Stimulated activated naive CD8-positive, alpha-beta T cell treated with anti-CD3 and anti-CD28 coated beads, Interleukin-15, Interleukin-2, amounts not matched to agents 100 U/mL and 50 U/mL, for 24 hours (primary cell): ENCODE measurements at places on chromosomes 3 and 15.

- DNase-seq: no peak
These were observed 243.3 kb upstream of the IGF1R start for GRCh38 chr15:98405013-98405412.

DNA sequence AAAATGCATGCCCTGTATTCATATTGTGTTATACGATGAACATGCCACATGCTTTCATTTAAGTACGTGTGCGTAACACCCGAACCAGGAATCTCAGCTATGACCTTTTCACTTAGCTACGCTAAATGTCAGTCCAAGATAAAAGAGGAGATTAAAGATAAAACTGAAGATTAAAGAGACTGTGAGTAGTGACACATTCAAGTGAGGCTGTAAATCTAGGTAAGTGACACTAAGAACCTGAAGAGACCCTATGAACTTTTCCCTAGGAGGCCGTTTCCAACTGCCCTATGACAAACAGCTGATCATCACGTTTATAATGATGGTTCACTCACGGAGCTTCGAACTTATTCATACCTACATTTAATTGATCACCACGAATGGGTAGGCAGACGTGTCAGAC lies 32.2 kb downstream of the TFRC start:
- no peak for DNase-seq

DNA sequence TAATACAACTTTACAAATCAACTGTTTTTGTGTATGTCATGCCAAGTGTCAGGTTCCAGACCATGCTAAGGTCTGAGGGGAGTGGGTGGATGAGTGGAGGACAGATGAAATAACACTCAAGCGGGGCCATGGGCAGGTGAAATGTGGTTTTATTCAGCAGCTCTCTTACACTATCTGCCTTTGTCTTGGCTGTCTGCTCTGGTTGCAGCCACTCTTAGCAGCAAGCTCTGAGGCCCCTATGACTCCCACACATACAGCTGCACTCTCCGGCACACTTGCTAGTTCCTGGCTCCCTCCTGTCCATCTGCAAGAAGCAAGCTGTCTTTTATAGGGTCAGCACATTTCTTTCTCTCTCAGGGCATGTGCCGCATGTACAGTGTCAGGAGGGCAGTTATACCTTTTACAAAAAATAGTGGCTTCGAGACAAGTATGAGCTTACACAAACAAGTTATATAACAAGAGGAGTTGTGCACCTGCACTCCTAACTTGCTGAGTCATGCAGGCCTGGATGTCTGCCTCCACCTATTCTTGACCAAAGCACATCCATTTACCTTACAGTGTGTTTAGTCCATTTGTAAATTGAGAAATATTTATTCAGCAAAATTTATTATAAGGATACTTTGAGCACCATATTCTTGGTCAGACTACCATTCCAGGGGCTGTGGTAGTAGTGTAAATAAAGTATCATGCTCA lies 683.7 kb upstream of the CBLB start:
- DNase-seq: no peak

GRCh38 chr15:39459548-39459947 lies 121.3 kb upstream of the THBS1 start:
- DNase-seq: no peak

DNA sequence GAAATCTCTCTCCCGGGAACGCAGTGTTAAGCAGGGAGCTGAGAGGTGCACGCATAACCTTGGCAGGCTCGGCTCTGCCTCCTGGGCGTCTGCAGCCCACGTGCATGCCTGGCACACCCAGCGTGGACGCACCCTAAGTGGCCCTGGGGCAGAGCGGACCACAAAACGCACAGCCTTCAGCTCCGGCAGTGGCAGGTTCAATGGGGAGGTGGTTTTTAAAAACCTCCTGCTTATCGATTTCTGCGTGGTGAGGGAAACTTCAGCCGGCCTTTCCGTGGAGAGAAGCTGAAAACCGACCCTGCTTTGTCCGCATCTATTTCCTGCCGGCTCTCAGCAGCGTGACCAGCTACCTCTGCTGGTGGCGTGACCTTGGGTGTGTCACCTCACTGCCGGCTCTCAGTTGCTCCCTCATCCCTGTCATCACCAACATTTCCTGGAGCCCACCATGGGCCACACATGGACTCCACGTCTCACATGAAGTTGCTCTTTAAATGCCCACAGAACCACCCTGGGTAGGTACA lies 134.8 kb upstream of the MEF2A start:
- DNase-seq: peak; percentile 2

GRCh38 chr15:39267685-39268084 lies 313.2 kb upstream of the THBS1 start:
- DNase-seq: no peak

DNA sequence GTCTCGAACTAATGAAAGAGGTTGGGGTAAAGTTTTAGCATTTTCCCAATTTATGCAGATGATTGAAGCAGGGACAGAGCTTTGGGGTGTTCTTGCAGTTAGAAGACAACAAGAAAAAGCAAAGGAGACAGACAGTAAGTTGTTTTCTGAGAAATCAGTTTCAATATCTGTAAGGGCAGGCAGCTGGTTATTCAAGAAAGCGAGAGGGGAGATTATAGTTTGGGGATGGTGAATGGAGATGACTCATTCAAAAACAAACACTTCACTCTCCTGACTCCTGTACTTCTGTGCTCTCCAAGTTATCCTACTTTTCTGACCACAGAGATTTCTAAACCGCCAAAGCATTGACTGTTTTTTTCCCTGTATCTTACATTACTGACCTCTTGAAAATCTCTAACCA lies 352.0 kb downstream of the GAP43 start:
- DNase-seq: no peak

- no peak for DNase-seq
These were observed 11.1 kb downstream of the HCLS1 start for GRCh38 chr3:121649645-121650044.

GRCh38 chr3:47583320-47584075 lies 4.8 kb upstream of the CSPG5 start:
- DNase-seq: no peak

DNA sequence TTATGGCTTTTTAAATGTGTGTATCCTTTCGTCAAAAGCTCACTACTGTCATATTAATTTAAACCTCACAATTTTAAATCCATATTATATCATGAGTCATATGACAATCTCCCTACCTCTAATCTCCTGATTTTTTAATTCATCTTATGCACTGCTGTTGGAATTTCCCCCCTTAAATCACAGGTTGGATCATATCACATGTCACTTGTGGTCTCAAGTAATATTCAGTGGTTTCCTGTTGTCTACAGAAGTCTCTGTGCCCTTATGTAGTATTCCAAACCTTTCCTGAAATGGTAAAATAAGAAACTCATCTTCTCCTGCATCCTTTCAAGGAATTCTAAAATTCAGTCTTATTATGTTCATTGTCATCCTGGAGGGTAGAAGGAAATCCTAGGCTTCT lies 116.0 kb upstream of the CBLB start:
- no peak for DNase-seq

- no peak for DNase-seq
These were observed 14.7 kb upstream of the DIS3L start for GRCh38 chr15:66278671-66279070.

DNA sequence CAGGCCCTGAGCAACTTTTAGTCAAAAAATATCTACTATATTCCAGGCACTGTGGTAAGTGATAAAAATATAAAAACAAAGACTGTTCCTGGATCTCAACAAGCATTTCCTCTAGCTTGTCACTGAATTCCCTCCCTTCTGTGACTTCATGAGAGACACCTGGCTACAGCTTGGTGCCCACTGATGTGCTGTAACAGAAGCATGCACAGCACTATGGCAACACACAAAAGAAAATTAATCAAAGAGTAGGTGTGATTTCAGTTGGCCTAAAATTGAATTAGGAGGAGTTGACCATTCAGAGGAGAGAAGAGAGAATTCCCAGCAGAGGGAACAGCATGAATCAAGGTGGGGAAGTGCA lies 158.9 kb upstream of the LPP start:
- DNase-seq: no peak

DNA sequence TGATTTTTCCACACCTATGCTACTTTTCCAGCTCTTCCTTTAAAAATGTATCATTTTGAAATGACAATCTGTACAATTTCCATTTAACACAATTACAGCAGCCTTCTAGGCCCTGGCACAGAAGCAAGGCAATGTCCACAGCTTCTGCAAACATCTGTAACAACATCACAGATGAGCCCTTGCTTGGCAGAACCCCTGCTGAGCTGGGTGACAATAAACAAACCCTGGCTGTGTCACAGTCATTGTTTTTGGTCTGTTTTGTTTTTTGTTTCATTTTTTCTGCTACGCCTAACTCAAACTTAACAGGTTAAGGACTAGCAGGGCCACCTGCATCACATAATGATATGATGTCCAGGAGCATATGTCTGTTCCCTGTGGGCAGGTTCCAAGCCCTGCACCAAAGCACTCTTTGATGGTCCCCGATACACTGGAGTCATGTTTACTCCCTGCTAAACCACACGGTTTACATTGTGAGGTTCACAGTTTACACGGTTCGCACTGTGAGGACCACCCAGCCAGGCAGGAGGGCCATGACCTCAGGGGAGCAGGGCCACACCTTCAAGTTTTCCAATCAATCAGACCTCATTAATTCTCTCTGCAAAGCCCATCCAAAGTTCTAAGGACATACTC lies 186.8 kb upstream of the CHRNA7 start:
- DNase-seq: no peak

DNA sequence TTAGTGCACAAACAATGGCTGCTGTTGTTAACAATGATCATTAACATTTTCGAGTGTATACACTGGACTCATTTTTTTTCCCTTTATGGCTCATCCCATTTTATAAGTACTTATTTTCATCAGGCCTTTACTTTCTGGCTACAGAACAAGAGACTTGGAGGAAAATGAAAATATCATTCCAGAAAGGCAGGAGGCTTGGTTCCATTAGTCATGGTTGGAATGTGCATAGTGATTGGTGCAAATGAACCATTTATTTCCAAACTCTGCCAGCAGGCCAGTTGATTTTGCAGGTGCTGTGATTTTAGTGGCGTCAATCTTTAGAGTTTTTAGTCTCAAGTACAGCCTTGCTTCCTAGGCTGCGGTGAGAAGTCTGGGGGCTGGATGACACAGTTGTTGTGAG lies 151.8 kb downstream of the ITPR1 start:
- DNase-seq: no peak

- DNase-seq: no peak
These were observed 57.4 kb downstream of the CPA3 start for GRCh38 chr3:148922467-148922866.

- no peak for DNase-seq
These were observed 22.9 kb upstream of the TPM1 start for GRCh38 chr15:63019511-63020109.

DNA sequence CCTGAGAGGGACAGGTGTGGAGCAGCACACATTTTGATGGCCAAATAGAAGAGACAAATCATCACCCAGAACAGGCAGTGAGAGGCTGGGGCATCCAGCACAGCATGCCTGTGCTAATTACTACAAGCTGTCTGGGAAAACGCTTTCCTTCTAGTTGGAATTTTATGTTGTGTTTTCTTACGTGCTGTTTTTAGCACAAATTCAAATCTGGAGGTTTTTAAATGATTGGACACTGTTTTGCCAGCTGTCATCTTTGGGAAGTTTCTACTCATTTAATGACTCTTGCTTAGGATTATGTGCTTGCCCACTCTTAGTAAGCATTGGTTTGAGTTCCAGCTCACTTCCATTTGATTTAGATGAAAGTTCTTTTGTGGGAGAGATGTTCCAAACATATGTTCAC lies 43.5 kb downstream of the EAF1 start:
- no peak for DNase-seq

DNA sequence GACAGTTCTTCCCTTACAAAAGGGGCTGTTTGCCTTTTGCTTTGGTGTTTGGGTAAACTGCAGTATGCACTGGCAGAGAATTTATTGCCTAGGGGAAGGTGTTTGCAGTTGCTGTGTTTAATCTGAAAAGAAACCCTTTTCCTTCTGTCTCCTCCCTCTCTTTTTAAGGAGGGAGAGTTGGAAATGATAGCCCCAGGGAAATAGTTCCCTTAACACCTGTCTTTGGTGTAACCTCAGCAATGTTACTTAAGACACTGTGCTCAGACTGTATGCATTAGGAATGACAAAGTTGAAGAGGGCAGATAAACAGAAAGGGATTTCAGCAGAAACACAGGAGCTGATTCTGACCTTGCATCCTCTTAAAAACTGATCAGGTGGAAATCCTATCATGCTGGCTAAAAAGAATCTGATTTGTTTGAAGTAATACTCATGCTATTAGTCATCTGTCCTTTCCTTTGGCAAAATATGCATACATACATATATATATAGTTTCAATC lies 125.4 kb downstream of the TP63 start:
- no peak for DNase-seq

- no peak for DNase-seq
These were observed 21.7 kb downstream of the MTMR10 start for GRCh38 chr15:30969724-30970123.

GRCh38 chr15:99914723-99915122 lies 181.5 kb upstream of the LYSMD4 start:
- no peak for DNase-seq

DNA sequence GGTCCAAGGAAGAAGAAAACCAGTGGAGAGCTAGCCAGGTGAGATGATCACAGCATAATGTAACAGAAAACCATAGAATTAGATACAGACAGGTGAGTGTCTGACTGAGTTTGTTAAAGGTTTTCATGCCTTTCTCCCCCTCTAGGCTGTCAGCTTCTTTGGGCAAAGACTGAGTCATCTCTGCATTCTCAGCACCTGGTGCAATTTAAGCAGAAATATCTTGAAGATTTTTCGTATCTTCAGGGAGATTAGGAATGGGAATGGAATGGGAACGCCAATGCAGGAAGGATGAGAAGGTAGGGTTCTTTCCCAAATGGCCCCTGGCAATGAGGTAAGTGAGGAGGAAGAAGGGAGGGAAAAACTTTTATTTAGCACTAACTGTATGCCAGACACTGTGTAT lies 122.0 kb upstream of the SLC7A14 start:
- DNase-seq: no peak
